ENCODE measurements at places on chromosomes 2 and 18.

DNA sequence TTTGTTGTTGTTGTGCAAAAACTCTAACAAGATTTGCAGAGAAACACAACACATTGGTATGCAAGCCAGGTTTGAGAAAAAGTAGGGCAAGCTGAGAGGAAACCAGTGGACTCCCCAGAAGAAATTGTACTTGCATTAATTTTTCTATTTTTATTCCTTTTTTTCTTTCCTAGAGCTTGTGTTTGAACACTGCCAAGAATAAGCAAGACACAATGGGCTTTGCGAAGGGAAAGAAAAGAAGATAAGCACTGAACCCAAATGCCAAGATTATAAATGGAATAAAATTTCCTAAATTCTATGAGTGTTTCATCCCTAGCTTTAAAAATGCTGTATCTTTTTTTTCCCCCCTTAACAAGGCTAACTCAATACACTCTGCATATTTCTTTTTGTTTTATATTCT is 17.0 kb upstream of the CYTIP start:
- DNase-seq: no peak

DNA sequence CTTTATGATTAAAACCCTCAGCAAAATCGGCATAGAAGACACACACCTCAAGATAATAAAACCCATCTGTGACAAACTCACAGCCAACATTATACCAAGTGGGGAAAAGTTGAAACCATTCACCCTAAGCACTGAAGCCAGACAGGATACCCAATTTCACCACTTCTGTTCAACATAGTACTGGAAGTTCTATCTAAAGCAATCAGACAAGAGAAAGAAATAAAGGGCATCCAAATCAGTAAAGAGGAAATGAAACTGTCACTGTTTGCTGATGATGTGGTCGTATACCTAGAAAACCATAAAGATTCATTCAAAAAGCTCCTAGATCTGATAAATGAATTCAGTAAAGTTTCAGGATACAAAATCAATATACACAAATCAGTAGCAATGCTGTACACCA is 16.4 kb upstream of the RPRD1A start:
- no peak for DNase-seq

DNA sequence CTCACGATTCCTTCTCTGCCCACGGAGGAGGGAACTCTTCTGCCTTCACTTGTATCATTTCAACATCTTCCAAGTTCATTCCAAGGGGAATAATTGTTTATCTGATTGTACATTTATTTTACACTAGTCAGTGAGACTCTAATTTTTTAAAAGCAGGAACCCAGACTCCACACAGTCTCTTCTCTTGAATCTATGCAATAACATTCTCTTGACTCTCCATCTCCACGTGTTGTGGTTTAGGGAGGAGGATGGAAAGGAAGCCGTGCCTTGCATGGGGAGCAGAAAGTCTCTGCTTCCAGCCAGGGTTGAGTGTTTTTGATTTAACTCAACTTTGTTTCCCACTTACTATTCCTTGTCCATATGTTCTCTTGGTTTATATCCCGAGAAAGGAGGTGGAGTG is 131.1 kb upstream of the RIOK3 start:
- DNase-seq: no peak

- no peak for DNase-seq
Measured at GRCh38 chr2:52117299-52117698, 1085.4 kb upstream of the NRXN1 start.

DNA sequence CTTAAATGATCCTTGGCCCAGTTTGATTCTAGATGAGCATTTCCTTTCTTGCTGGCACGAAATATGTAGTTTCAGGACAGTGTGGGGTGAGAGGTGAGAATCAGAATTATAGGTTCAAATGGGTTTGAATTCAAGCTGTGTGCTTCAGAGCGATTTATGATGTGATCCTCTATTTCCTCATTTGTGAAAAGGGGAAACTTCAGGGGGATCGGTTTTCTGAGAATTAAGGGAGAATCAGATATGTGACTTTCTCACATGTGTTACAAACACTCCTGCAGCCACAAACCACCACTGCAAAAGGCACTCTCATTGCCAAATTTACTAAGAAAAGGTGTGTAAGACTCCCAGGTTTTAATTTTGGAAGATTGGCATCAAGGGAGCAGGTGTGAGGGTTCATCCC is 24.4 kb downstream of the HK2 start:
- no peak for DNase-seq

GRCh38 chr2:40435426-40436092 is 16.3 kb downstream of the SLC8A1 start:
- DNase-seq: no peak

DNA sequence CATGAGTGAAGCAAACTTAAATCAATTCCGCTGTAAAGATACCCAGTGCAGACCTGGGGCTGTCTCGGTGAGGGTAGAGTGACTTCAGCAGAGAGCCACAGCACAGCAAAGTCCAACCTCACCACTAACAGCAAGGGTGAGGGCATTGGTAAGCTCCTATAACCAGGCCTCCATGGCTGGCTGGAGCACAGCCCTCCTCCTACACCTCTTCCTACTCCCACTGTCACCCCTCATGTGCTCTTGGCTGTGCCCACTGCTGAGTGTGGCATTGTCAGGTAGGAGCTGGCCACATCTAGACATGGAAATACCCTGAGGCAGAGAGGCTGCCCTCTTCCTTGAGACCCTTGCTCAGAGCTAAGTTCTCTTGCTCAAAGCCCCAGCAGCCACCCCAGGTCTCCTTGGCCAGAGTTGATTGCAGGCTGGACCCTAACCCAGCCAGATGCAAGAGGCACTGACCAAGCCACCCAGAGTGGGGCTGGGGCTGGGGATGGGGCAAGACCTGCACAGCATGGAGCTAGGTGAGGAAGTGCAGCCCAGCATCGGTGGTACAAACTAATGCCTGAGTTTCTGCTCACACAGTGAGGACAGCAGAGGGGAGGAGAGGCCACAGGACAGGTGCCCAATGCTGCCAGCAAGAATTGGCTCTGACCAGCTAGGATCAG is 77.6 kb upstream of the RAB6C start:
- DNase-seq: no peak

- no peak for DNase-seq
Measured at GRCh38 chr2:181806039-181806392, 85.5 kb upstream of the ITPRID2 start.

- no peak for DNase-seq
Measured at GRCh38 chr2:190903693-190904450, 23.3 kb downstream of the GLS start.

DNA sequence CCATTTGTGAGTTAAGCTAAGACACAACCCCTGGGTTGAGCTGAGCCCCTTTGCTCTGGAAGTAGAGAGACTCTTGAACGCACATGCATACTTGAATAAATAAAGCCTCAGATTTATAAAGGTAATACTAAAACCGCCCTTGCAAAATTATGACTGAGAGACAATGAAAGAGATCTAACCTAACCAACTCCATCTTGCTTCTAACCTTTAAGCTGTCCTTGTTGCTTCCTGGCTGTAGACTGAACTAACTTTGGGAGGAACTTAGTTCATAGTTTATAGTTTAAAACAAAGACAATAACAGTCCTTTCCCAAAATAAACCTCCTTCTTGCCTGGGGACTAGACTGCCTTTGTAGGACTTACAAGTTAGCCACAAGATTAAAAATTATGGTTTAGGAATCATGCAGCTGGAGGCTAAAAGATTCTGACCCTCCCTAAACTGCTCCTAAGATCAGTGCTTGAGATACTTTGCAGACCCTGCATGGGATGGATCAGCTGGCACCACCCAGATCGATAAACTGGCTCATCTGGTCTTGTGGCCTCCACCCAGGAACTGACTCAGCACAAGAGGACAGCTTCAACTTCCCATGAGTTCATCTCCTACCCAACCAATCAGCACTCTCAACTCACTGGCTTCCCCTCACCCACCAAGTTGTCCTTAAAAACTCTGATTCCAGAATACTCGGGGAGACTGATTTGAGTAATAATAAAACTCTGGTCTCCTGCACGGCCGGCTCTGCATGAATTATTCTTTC is 240.2 kb upstream of the SLC14A2 start:
- DNase-seq: no peak

DNA sequence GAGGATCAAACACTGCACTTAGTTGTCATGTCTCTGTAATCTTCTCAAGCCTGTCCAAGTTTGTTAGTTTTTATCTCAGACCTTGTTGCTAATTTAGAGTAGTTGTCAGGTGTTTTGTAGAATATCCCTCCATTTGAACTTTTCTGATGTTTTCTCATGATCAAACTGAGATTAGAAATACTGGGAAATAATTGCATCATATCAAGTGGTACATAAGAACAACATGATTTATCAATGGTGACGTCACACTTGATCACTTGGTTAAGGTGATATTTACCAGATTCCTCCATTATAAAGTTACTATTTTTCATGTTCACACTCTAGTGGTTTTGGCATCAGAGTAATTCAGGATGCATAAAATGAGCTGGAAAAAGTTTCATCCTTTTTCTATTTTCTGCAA is 1182.4 kb upstream of the ZEB2 start:
- DNase-seq: no peak

- no peak for DNase-seq
Measured at GRCh38 chr2:14285812-14286211, 346.7 kb upstream of the LRATD1 start.

DNA sequence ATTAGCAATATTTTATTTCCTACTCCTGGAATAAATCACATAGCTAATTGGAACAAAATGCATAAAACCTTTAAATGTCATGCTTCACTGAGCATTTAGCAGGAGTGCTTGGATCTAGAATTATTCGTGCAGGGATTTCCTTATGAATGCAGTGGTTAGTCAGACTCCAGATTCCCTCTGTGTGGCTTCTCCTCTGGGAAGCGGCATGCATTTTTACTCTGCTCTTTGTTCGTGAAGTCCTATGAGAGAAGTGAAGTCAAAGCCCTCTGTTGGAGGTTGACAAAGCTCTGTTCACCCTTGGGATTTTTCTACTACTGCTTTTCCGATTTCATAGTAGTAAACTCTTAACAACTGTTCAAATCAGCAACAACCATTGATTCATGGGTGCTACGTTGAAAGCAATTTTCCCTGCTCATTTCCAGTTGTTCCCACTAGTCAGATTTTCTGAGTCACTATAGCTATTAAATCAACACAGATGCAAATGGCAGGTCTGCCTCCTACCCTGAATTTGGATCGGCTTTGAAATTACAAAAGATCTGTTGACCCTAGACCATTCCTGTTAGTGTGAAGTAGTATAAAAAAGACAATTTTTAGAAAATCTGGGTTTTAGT is 461.7 kb downstream of the STK39 start:
- DNase-seq: no peak

DNA sequence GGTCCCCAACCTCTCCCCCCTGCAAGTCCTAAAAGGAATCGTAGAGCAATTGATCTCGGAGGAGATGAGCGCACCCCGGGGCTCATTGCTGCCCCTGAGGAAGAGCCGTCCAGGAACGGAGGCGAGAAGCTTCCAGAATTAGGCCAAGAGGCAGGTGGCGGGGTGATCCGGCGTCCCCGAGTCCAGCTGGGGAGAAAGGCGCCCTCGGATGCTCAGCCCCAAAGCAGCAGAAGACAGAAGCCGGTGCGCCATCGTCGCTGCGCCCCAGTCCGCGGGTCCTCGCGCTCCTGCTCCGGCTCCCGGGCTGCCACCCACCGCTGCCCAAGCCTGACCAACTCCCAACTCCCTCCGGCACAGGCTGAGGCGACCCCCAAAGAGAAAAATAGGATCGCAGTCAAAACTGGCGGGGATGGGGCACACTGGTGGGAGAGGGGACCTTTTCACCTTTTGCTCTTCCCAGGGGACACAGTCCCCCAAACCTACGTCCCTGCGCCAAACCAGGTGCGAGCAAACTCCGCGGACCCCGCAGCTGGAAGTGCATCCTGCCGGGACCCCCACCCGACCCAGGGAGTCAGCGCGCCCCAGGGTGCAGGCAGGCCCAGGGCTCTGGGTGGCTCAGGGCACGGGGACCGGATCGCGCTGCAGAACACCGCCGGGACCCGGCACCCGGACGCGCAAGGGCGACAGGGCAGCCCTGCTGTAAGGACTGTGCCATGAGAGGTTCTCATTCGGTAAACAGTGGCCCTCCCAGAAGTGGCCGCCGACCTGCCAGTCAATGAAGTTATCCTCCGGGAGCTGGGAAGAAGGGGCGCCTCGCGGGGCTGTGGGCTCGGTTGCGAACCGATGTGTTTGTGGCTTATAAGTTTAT is 8.4 kb upstream of the MEIS1 start:
- DNase-seq: no peak

GRCh38 chr18:28178720-28179119 is 1.8 kb upstream of the CDH2 start:
- no peak for DNase-seq

- DNase-seq: no peak
Measured at GRCh38 chr18:13003466-13003896, 12.3 kb downstream of the CEP192 start.

- no peak for DNase-seq
Measured at GRCh38 chr2:217293607-217294006, 433.7 kb upstream of the TNP1 start.
